ENCODE measurements at places on chromosomes 4 and X. TPM values are rescaled to one million over a fixed set of nuclear protein-coding genes. Genes with fewer than 3 reads are reported as not detected.

GRCh38 chrX:73127700-73128241, 48.5 kb upstream of the PABPC1L2A start:
- H3K36me3 ChIP-seq = no peaks in the 10 kb centered on the region
- H3K4me1 ChIP-seq = no peaks in the 10 kb centered on the region
- no peaks in the 10 kb centered on the region for H3K27me3 ChIP-seq
- H3K27ac ChIP-seq = no peak overlapping the region

GRCh38 chr4:2570551-2571222, 34.2 kb downstream of the FAM193A start:
- H3K4me1 ChIP-seq = no peaks in the 10 kb centered on the region
- H3K4me3 ChIP-seq = no peak overlapping the region
- peaks cover 3% of the 10 kb centered on the region for H3K36me3 ChIP-seq
- no peak overlapping the region for H3K27ac ChIP-seq

DNA sequence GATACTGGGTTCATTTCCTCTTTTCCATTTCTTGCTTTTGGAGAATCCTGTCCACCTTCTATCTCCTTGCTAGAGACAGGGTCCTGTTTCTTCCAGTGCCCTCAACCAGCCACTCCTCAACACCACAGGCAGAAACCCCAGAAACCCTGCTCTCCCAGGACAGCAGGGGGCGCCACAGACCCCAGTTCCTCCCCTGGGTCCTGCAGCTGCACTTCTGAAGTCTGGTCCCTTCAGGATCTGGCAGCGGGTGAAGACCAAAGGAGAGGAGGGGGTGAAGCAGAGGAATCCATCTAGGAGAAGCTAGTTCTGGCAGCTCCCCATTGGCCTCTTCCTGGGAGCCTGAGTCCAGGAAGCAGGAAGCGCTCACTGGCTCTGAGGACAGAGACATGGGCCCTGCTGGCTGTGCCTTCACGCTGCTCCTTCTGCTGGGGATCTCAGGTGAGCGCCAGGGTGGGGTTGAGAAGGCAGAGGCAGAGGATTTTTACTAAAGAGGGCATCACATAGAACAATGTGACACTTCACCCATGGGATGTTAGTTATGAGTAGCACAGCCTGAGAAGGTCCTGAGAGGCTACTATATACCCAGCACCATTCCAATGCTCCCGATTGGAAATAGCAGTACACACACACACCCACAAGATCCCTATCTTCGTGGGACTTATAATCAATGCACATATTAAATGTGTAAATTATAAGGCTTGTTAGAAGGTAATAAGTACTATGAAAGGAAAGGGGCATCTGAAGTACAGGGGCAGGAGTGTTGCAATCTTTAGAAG, at the start of gene PRSS48:
Gene PRSS48 (plus strand): TSS at position 375 of the 776 bp plus-strand sequence. CDS start 12 bp downstream, at position 387.
- no peak for DNase-seq
- H3K4me1 ChIP-seq = no peaks in the 10 kb centered on the region
- H3K4me3 ChIP-seq = no peak within 1 kb of the TSS
- no peaks in the 10 kb centered on the region for H3K27me3 ChIP-seq

DNA sequence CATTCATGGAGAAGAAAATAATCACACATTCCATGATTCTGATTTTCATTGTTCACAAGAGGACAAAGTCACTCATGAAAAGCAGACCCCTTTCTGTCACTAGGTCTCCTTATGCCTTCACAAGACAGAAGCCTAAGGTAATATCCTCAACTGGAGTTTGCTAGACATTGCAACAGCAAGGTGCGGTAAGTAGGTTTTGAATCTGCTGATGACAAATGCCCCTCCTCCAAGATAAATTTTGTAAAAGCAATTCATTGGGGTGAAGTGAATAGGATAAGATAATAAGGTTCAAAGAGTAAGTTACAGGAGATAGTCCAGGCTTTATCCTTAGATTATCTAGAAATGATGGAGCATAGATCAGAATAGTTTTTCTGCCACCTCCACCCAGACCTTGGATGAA, 16.1 kb upstream of the CYP2U1 start:
- DNase-seq = no peak
- no peak overlapping the region for H3K27ac ChIP-seq
- no peaks in the 10 kb centered on the region for H3K4me1 ChIP-seq
- peaks cover 28% of the 10 kb centered on the region for H3K36me3 ChIP-seq

DNA sequence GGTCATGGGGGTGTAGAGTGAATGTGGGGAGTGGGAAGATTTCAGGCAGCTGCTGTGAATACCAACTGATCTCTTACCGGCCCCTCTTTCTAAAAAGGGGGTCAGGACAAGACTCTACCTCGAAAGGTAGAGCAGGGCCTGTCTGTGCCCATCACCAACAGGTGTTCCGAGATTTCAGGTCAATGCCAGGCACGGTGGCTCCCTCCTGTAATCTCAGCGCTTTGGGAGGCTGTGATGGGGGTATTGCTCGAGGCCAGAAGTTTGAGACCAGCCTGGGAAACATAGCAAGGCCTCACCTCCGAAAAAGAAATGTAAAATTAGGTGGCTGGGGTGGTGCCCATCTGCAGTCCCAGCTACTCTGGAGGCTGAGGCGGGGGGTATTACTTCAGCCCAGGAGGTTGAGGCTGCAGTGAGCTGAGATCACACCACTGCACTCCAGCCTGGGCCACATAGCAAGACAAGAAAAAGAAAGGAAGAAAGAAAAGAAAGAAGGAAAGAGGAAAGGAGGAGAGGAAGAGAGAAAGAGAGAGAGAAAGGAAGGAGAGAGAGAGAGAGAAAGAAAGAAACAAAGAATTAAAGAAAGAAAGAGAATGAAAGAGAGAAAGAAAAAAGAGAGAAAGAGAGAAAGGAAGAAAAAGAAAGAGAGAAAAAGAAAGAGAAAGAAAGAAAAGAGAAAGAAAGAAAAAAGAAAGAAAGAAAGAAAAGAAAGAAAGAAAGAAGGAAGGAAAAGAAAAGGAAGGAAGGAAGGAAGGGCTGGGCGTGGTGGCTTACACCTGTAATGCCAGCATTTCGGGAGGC, 50.1 kb downstream of the CRLF2 start:
- H3K4me3 ChIP-seq = no peak overlapping the region
- H3K27me3 ChIP-seq = peaks cover 12% of the 10 kb centered on the region
- H3K27ac ChIP-seq = no peak overlapping the region
- no peak for DNase-seq

DNA sequence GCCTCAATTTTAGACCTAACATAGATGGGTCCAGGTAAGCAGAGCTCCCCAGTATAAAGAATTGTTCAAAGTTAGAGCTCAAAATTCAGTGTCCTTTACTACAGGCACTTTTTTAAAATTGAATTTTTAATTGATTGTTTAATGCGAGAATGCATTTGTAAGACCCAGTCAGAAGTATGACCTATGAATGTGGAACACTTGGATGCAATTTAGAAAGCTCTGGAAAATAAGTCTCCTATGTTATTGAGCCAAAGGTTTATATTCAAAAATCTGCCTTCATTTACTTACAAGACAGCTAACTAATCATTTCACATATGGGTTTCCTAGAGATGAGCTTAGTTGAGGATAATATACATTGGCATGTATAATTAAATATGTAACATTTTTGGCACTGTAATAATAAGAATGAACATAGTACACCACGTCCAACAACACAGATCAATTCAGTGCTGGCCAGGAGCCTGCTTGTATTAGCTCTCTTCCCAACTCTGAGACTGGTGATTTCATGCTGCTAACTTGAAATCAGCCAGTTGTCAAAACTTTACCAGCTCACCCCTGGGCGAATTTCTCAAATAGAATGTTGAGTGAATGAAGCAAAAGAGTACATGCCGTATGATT, 197.2 kb upstream of the NPY2R start:
- H3K4me1 ChIP-seq = no peaks in the 10 kb centered on the region
- no peaks in the 10 kb centered on the region for H3K36me3 ChIP-seq
- no peaks in the 10 kb centered on the region for H3K27me3 ChIP-seq
- H3K27ac ChIP-seq = no peak overlapping the region

- H3K27me3 ChIP-seq = no peaks in the 10 kb centered on the region
- DNase-seq = no peak
- no peak overlapping the region for H3K27ac ChIP-seq
- no peak overlapping the region for H3K4me3 ChIP-seq
- H3K4me1 ChIP-seq = peaks cover 29% of the 10 kb centered on the region
- no peaks in the 10 kb centered on the region for H3K36me3 ChIP-seq
Measured at GRCh38 chr4:103074744-103075434, 1.7 kb downstream of the SLC9B2 start.

- no peak overlapping the region for H3K4me3 ChIP-seq
- DNase-seq = no peak
- H3K27me3 ChIP-seq = no peaks in the 10 kb centered on the region
- no peaks in the 10 kb centered on the region for H3K36me3 ChIP-seq
- no peaks in the 10 kb centered on the region for H3K4me1 ChIP-seq
Measured at GRCh38 chrX:35726176-35726575, 72.0 kb upstream of the MAGEB16 start.

GRCh38 chrX:37926700-37927099, 79.3 kb upstream of the DYNLT3 start:
- H3K27me3 ChIP-seq = no peaks in the 10 kb centered on the region
- H3K27ac ChIP-seq = no peak overlapping the region
- DNase-seq = peak; percentile 6
- no peaks in the 10 kb centered on the region for H3K4me1 ChIP-seq
- H3K4me3 ChIP-seq = no peak overlapping the region

DNA sequence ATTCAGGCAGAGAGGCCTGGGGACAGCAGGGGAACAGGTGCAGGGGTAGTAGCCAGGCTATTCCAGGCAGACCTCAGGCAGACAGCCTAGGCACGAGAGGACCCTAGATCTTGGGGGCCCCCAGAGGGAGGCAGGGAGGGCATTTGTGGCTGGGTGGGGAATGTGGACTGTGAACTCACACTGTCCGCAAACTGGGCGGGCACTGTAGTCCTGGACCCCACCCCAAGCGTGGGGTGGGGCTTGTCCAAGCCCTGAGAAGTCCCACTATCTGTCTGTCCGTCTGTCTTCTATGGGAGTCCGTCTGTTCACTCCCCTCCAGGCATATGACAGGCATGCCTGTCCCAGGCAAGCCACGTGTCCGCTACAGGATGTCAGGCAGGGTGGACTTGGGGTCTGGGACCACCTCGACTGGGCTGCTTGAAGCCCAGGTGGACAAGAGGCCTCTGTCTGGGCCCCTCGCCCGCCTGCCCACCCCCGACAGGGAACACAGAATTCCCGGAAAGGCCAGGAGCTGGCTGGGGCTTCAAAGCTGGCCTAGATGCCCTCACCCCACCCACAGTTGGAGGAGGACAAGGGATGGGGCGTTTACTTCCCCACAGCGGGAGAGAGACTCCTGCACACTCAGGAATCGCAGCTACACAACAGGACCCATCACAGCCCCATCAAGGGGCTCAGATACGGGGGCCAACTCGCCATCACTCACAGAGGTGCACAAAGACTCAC, at the start of gene SLC38A5:
Gene SLC38A5 (minus strand): TSS at position 151 of the 723 bp plus-strand sequence. CDS start 2,336 bp downstream, outside the sequence.
- no peak within 1 kb of the TSS for H3K27ac ChIP-seq
- no peak for DNase-seq
- no peaks in the 10 kb centered on the region for H3K36me3 ChIP-seq
- no peaks in the 10 kb centered on the region for H3K27me3 ChIP-seq
- H3K4me1 ChIP-seq = no peaks in the 10 kb centered on the region

GRCh38 chrX:21989384-21989783, 42.7 kb upstream of the PHEX start:
- H3K4me1 ChIP-seq = no peaks in the 10 kb centered on the region
- DNase-seq = no peak
- no peak overlapping the region for H3K4me3 ChIP-seq
- H3K27ac ChIP-seq = no peak overlapping the region

DNA sequence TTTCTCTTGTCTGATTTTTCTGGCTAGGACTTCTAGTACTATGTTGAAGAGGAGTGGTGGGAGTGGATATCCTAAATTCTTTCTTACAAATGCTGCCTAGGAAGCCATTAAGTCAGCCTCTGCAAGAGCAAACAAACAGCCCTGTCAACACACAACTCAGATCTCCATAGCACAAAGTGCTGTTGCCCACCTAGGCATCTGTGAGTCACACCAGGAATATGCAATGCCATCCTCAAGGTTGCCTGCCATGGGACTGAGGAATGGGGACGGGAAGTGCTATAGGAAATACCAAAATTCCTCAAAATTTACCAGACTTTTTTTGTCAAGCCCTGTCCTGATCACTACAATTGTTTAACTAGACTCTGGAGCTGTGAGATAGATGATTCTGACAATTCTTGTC, 466.9 kb downstream of the FSTL5 start:
- no peak for DNase-seq
- H3K36me3 ChIP-seq = no peaks in the 10 kb centered on the region
- no peaks in the 10 kb centered on the region for H3K27me3 ChIP-seq

The ZAR1 gene
- not detected for total RNA-seq

The RBM46 gene
- total RNA-seq = 0.39 TPM

The SCML2 gene
- 0.59 TPM for total RNA-seq

The BEX2 gene
- total RNA-seq = 0.87 TPM

The FAM133A gene
- not detected for total RNA-seq
